ENCODE measurements at places on chromosomes 11 and 22.

DNA sequence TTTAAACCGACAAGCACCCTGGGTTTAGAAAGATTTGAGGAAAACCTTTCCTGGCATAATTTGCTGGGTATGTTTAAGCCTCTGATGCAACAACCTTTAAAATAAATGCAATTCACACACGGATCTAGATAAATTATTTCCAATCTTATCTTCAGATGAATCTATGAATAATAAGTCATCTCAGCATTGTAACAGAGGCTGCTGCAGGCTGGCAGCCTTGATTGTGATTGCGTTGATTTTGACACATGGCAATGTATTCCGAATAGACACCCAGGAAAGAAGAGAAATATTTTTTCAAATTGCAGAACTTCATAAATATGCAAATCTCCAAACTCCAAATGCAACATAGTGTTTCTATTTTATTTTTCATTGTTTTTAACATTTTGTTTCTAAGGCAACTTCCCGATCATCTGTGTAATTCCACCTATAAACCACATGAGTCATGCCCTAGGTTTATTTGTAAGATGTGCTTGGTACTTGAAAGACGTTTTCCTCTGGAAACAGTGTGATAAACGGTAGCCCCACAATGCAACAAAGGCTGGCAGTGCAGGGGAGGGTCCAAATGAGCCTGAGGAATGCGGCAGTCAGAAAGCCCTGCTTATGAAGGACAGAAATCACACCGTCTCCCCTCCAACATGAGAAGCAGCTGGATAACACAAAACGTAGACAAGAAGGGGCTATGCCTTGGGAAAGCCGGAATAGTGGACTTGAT, 359.0 kb downstream of the BRD1 start:
- H3K36me3 ChIP-seq: no peaks in the 10 kb centered on the region
- H3K4me3 ChIP-seq: no peak overlapping the region
- no peaks in the 10 kb centered on the region for H3K27me3 ChIP-seq

DNA sequence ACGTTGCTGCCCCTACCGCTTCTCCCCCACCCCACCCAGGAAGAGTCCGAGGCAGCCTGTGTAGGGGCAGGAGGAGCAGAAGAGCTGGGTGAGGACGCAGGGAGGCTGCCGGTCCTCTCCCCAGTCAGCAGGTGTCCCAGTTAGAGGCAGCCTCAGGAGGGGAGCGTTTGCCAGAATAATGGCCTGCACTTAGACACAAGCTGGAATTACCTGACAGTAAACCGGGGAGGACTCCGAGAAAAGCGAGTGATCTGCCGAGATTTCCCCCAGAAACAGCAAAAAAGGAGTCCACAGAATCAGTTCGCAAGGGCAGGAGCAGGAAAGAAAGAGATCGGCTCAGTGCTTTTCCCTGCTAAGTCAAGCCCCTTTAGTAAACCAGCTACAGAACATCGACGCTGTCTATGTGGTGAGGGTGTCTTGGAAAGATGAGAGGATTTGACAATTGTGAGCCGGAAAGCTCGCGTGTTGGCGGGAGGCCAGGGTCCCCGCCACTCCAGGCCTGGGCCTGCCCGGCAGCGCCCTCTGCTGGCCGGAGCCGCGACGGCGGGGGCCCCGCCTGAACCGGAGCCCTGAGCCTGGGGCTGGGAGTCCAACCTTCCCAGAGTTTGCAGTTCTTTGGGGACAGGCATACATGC, 17.7 kb upstream of the THRSP start:
- H3K27ac ChIP-seq: no peak overlapping the region
- no peaks in the 10 kb centered on the region for H3K36me3 ChIP-seq
- peaks cover 12% of the 10 kb centered on the region for H3K4me1 ChIP-seq
- H3K4me3 ChIP-seq: no peak overlapping the region
- DNase-seq: peak; percentile 68

GRCh38 chr22:26045860-26046259, 123.4 kb upstream of the SEZ6L start:
- no peak for DNase-seq
- peaks cover 5% of the 10 kb centered on the region for H3K27me3 ChIP-seq
- no peak overlapping the region for H3K4me3 ChIP-seq
- no peaks in the 10 kb centered on the region for H3K36me3 ChIP-seq

DNA sequence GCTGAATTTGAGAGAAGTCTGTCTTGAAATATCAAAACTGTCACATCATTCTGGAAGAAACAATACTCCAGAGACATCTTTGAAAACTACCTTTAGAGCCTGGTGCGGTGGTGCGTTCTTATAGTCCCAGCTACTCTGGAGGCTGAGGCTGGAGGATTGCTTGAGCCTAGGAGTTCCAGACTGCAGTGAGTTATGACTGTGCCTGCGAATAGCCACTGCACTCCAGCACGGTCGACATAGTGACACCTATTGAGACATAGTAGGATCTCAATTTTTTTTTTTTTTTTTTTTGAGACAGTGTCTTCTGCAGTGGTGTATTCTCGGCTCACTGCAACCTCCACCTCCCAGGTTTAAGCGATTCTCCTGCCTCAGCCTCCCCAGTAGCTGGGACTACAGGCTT, 11.5 kb upstream of the AIFM3 start:
- peaks cover 6% of the 10 kb centered on the region for H3K4me1 ChIP-seq
- DNase-seq: no peak
- H3K27ac ChIP-seq: no peak overlapping the region

DNA sequence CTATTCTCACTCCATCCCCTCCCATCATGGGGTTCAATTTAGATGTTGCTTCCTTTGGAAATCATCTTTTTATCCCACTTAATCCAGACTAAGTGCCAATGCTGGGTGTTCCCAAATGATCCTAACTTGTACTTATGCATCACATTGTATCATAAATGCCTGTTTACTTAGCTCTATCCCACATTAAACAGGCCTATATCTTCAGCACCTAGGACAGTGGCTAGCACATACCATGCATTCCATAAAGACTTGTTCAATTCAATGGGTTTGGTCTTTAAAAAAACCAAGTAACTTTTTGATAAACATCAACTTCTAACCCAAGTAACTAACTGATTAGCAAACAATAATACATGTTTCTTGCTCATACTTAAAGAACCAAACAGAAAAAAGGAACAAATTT, 40.6 kb downstream of the RSF1 start:
- H3K4me1 ChIP-seq: peaks cover 9% of the 10 kb centered on the region
- DNase-seq: no peak
- peaks cover 6% of the 10 kb centered on the region for H3K36me3 ChIP-seq

- H3K4me1 ChIP-seq: peaks cover 40% of the 10 kb centered on the region
- H3K4me3 ChIP-seq: no peak overlapping the region
- peaks cover 28% of the 10 kb centered on the region for H3K27me3 ChIP-seq
- H3K27ac ChIP-seq: peak overlapping the region; percentile 75
- no peaks in the 10 kb centered on the region for H3K36me3 ChIP-seq
These were observed 13.9 kb downstream of the RTN4RL2 start for GRCh38 chr11:57474017-57474802.

DNA sequence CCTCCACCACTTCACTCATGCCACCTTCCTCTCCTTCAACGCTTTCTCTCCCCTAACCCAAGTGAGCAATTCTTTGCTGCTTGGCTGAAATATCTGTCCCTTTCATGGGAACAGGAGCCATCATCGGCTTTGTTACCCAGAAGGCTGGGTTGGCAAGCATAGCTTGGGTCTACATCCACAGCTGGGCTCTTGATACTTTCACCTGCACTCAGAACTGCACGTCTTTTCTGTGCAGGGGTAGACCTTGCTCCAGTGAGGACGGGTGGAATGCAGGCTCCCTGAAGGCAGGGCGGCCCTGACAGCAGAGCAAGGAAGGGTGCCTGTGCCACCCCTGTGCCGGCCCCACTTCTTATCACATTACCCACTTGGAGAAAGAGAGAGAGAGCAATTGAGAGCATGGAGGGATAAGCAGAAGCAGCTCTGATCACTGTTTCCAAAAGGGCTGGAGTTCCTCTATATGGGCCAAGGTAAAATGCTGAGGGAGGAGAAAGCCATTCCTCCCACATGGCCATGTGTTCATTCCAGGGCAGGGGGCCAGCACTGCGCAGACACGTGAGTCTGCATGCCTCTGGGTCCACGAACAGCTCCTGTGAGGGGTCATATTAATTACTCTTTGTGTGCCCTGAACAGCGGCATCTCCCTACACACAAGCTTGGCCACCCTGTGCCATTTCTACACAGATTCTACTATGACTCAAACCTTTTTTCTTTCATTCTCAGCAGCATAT, 181.8 kb downstream of the BUD13 start:
- no peaks in the 10 kb centered on the region for H3K4me1 ChIP-seq
- no peak overlapping the region for H3K4me3 ChIP-seq
- no peak for DNase-seq

DNA sequence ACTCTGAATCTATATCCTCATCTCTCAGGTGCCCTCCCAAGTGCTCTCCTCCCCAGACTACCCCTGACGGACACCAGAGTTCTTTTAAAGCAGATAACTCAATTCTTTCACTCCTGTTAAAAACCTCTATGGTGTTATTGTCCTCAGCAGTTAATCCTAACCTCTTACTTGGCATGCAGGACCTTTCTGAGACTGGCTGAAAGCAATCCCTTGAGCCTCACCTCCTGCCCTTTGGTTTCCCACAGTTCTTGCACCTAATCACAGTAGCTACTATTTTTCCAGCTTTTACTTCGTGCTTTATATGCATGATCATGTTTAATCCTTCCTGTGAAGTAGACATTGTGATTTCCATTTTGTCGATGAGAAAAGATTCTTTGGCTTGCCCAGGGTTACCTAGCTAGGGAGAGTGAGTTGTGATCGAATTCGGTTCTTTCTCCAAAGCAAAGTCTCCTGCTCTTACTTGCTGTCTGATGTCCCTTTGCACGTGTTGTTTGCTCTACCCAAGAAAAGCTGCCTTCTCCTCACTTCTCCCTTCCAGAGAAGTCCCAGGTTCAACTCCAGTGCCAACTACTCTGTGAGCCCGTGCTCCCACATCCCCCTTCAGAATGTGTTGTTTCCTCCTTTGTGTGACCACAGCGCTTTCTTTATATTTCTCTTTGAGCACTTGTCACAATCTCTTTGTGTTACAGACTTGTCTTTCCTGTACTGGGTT, 2.1 kb downstream of the UBE2L3 start:
- H3K36me3 ChIP-seq: peaks cover 14% of the 10 kb centered on the region
- peak overlapping the region; percentile 95 for H3K4me3 ChIP-seq
- peaks cover 54% of the 10 kb centered on the region for H3K4me1 ChIP-seq
- no peaks in the 10 kb centered on the region for H3K27me3 ChIP-seq
- no peak for DNase-seq

DNA sequence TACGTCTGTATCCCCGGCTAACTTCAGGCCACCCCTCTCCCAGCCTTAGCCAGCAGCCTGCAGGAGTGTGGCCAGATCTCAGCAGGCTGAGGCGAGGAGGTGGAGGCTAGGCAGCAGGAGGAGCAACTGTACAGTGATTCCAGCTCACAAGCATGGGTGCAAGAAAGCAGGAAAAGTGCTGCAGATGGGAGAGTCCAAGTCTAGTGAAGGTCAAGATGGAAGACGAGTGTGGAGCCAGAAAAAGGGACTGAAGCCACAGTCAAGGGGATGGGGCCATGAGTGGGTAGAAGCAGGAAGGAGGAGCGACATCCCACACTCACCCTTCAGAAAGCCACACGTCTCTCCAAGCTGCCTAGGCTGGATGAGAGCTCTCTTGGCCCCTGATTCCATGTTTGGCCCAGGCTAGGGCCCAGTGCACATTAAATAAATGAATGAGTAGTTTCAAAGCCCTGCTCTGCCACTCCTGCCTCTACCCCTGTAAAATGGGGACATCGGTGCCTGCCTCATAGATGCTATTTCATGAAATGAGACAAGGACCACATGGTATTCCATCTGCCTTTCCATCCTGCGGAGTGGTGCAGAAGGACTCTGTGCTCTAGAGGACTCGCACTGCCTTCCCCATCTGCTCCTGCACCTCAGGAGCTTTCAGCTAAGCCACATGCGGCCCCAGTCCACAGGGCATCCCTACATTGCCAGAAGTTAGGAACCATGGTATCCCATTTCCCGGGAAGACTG, 2.9 kb downstream of the YDJC start:
- DNase-seq: no peak
- H3K36me3 ChIP-seq: peaks cover 35% of the 10 kb centered on the region
- no peaks in the 10 kb centered on the region for H3K27me3 ChIP-seq
- peaks cover 36% of the 10 kb centered on the region for H3K4me1 ChIP-seq

GRCh38 chr11:1307163-1307870, 2.1 kb downstream of the TOLLIP start:
- H3K4me1 ChIP-seq: peaks cover 35% of the 10 kb centered on the region
- H3K27ac ChIP-seq: peak overlapping the region; percentile 13
- H3K27me3 ChIP-seq: peaks cover 5% of the 10 kb centered on the region

DNA sequence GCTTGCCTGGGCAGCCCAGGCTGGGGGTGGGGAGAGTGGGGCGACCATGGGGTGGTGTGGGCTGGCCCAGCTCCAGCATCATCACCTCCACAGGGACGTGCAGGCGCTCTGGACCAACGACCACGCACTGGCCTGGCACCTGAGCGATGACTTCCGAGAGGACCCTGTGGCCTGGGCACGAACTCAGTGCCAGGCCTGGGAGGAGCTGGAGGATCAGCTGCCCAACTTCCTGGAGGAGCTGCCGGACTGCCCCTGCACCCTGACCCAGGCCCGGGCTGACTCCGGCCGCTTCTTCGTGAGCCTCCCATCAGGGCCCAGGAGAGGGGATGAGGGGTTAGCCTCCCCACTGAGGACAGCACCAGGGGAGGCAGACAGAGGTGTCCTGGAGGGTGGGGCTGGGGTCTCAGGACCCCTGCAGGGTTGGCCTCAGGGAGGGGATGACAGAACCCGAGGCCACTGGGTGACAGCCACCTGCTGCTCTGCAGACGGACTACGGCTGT, 3.8 kb downstream of the SUSD2 start:
- no peak for DNase-seq
- no peaks in the 10 kb centered on the region for H3K36me3 ChIP-seq
- H3K27ac ChIP-seq: no peak overlapping the region
- no peak overlapping the region for H3K4me3 ChIP-seq

DNA sequence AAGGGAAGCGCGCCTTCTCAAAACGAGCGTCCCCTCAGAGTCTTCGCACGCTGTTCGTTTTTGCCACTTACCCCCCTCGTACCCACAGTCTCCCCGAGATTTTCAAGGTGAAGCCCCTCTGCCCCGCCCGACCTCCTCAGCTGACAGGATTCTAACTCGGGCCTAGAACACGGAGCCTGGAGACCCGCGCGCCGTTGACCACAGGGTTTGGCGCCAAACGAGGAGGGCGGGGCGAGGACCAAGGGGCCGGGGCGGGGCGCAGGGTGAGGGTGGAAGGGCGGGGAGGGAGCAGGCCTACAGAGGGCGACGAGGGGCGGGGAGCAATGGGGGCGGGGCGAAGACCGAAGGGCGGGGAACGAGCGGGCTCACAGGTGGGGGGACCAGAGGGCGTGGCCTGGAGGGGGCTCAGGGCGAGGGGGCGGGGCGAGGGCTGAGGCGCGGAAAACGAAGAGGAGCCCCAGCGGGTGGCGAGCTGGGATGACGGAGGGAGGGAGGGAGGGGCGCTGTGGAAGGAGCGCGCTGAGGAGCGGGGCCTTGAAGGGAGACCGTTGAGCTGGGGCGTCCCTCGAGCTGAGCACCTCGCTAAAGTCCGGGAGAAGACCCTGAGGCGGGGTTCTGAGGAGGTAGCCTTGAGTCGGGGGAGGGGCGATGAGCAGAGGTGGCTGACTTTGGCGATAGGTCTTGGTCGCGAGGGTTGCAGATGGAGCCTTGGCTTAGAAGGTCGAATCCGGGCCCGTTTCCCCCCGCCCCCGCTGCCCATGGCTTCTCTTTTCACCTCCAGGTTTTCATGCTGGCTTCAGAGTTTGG, at the start of gene DMC1:
TSS of gene DMC1 (minus strand) at position 212 of the 807 bp plus-strand sequence. CDS start 1,927 bp downstream, outside the sequence.
- DNase-seq: peak; percentile 98
- H3K27me3 ChIP-seq: no peaks in the 10 kb centered on the region
- H3K36me3 ChIP-seq: peaks cover 10% of the 10 kb centered on the region

Data from activated CD4-positive, alpha-beta T cell treated with anti-CD3 and anti-CD28 coated beads, Interleukin-2, amount 10 ng/mL, durations not matched to agents 7 days and 5 days (primary cell).